ENCODE measurements at places on chromosomes 2 and 18. TPM values are rescaled to one million over a fixed set of nuclear protein-coding genes. Genes with fewer than 3 reads are reported as not detected.

The XDH gene
- total RNA-seq = 0.29 TPM

DNA sequence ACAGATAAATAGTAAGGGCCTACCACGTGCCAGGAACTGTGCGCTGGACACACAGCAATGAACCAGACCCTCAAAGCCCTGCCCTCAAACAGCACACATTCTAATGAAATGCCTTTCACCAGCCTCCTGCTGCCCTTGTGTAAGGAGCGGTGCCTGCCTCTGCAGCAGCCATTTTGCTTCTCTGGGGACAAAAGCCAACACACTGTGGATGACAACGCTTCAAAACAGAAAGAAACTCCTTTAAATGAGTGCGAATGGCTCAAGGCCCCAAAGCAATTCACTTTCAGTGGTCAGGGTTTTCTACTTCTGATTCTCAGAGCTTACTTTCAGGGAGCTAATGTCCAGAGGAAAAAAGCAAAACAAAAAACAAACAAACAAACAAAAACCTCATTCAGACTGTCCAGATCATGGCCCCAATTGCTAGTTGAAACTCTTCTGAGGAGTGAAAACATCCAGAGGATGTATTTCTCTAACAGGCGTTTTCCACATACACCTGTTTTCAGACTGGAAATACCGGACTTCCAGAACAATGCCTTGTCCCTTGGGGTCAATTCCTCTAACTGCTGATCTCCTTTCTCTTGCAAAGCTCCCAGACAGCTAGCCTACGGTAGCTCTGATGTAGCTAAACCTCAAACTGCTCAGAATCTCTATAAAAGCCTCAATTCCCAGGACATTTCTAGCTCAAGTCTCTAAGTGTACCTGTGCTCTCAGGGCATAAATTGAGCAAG is 323.3 kb upstream of the ZNF521 start:
- H3K4me3 ChIP-seq = no peak overlapping the region
- H3K27ac ChIP-seq = no peak overlapping the region
- no peaks in the 10 kb centered on the region for H3K4me1 ChIP-seq
- DNase-seq = no peak

GRCh38 chr18:28350821-28351220 is 173.9 kb upstream of the CDH2 start:
- no peaks in the 10 kb centered on the region for H3K36me3 ChIP-seq
- no peak overlapping the region for H3K4me3 ChIP-seq
- no peak for DNase-seq
- no peak overlapping the region for H3K27ac ChIP-seq
- H3K27me3 ChIP-seq = no peaks in the 10 kb centered on the region

The DSG1 gene
- total RNA-seq = not detected

GRCh38 chr2:133885847-133886246 is 317.6 kb upstream of the NCKAP5 start:
- no peaks in the 10 kb centered on the region for H3K36me3 ChIP-seq
- H3K4me1 ChIP-seq = no peaks in the 10 kb centered on the region
- no peaks in the 10 kb centered on the region for H3K27me3 ChIP-seq
- no peak overlapping the region for H3K4me3 ChIP-seq
- no peak overlapping the region for H3K27ac ChIP-seq
- no peak for DNase-seq

DNA sequence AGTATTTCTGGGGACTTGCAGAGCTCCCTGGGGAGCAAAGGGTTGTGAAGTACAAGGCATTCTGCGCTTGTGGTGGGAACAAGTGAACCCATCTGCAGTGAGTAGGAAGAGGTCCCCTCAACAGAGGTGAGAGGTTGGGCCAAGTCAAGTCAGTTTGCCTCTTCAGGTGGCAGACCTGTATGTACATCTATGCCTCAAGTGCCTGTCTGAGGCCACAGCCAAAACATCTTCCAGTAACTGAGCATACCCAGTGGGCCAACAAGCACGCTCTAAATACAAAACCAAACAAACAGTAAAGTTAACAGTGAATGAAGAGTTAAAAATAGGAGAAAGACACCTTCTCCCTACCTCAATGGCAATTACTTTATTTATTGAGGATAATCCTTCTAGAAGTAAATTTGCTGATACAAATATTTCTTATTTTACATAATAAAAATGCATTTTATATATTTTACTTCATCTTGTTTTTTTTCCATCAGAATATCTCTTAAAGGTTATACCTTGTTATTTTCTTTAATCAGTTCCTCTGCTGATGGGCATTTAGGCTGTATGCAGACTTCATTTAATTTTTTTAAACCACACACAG is 2.5 kb downstream of the GYPC start:
- H3K27ac ChIP-seq = peak overlapping the region; percentile 99
- peak overlapping the region; percentile 65 for H3K4me3 ChIP-seq
- DNase-seq = no peak
- H3K36me3 ChIP-seq = no peaks in the 10 kb centered on the region
- no peaks in the 10 kb centered on the region for H3K27me3 ChIP-seq
- H3K4me1 ChIP-seq = peaks cover 70% of the 10 kb centered on the region

DNA sequence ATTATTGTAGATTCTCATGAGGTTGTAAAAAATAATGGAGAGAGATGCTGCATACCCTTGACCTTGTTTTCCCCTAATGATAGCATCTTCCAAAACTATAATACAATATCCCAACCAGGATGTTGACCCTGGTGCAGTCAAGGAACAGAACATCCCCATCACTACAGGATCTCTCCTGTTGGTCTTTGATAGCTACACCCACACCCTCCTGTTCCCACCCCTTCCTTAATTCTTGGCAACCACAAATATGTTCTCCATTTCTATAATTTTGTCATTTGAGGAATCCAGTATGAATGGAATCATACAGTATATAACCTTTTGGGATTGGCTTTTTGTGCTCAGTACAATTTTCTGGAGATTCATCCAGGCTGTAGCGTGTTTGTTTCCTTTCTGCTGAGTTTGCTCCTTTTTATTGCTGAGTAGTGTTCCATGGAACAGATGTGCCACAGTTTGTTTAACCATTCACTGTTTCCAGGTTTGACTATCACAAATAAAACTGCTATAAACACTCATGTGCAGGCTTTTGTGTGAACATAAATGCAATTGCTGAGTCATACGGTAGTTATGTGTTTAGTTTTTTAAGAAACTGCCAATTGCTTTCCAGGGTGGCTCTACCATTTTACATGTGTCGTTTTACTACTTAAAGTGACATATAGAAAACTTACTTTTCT is 22.2 kb downstream of the MCFD2 start:
- H3K4me1 ChIP-seq = peaks cover 4% of the 10 kb centered on the region
- no peak for DNase-seq
- H3K27ac ChIP-seq = no peak overlapping the region
- no peaks in the 10 kb centered on the region for H3K27me3 ChIP-seq
- no peaks in the 10 kb centered on the region for H3K36me3 ChIP-seq
- H3K4me3 ChIP-seq = no peak overlapping the region

GRCh38 chr2:237433920-237434676 is 20.1 kb upstream of the COL6A3 start:
- no peaks in the 10 kb centered on the region for H3K36me3 ChIP-seq
- no peak for DNase-seq
- no peak overlapping the region for H3K4me3 ChIP-seq
- no peaks in the 10 kb centered on the region for H3K27me3 ChIP-seq

The DLGAP1 gene
- total RNA-seq = 6.2 TPM

GRCh38 chr2:153163055-153163454 is 315.5 kb downstream of the RPRM start:
- no peak for DNase-seq
- no peak overlapping the region for H3K27ac ChIP-seq
- H3K4me3 ChIP-seq = no peak overlapping the region
- no peaks in the 10 kb centered on the region for H3K4me1 ChIP-seq

The INHA gene
- 3.5 TPM for total RNA-seq

GRCh38 chr2:238497610-238498005 is 70.9 kb downstream of the ASB1 start:
- no peak overlapping the region for H3K27ac ChIP-seq
- H3K4me3 ChIP-seq = no peak overlapping the region
- no peaks in the 10 kb centered on the region for H3K27me3 ChIP-seq
- H3K4me1 ChIP-seq = no peaks in the 10 kb centered on the region

GRCh38 chr18:74514860-74515495 is 18.8 kb downstream of the CNDP2 start:
- H3K27me3 ChIP-seq = no peaks in the 10 kb centered on the region
- H3K4me1 ChIP-seq = no peaks in the 10 kb centered on the region
- no peak overlapping the region for H3K27ac ChIP-seq
- no peak overlapping the region for H3K4me3 ChIP-seq

DNA sequence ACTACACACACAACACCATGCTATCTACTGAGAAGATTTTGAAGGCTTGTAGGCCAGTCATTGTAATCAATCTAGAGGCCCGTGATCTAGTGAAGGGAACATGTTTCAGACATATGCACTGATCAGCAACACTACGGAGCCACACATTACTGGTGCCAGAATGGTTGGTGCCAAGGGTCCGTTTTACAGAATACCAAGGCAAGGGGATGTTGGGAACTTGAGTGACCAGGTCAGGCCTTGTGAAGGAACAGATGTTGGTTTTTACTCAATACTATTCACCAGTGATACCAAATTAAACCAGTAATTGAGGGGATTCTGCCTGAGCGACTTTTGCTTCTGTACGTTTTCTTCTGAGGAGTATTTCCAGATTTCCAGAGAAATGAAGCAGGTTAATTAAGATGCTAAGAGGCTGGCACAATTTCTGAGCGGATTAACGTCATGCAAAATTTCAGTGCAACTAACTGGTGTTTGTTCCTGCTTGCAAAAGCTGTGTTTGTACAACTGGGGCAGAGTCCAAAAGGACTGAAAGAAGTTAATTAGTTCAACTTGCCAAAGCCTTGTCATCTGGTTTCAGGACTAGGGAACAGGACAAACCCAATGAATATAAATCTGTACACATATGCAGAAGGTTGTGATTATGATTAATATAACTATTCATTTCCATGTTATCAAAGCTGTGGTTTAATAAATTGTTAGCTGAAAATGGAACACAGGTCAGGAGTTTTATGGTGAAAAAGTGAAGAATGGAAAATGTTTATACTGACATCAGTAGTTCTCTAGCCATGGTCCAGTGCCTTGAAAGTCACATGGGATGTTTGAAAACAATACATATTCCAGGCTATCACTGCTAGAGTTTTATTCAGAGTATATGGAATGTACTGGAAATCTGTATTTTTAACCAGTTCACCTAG is 432.1 kb upstream of the DCC start:
- no peak overlapping the region for H3K4me3 ChIP-seq
- DNase-seq = no peak
- no peaks in the 10 kb centered on the region for H3K36me3 ChIP-seq
- no peaks in the 10 kb centered on the region for H3K27me3 ChIP-seq
- no peaks in the 10 kb centered on the region for H3K4me1 ChIP-seq
